ENCODE measurements at places on chromosomes 6 and 20. TPM values are rescaled to one million over a fixed set of nuclear protein-coding genes. Genes with fewer than 3 reads are reported as not detected.

Gene HSPA1A
- polyA plus RNA-seq, result 50.4 TPM

Gene FERMT1
- polyA plus RNA-seq, result 2.8 TPM

GRCh38 chr6:133891927-133892812, 3.3 kb downstream of the TCF21 start:
- no peak for DNase-seq

Gene RRAGD
- not detected for polyA plus RNA-seq

- DNase-seq, result no peak
Measured at GRCh38 chr6:44263354-44264100, 1.8 kb downstream of the NFKBIE start.

DNA sequence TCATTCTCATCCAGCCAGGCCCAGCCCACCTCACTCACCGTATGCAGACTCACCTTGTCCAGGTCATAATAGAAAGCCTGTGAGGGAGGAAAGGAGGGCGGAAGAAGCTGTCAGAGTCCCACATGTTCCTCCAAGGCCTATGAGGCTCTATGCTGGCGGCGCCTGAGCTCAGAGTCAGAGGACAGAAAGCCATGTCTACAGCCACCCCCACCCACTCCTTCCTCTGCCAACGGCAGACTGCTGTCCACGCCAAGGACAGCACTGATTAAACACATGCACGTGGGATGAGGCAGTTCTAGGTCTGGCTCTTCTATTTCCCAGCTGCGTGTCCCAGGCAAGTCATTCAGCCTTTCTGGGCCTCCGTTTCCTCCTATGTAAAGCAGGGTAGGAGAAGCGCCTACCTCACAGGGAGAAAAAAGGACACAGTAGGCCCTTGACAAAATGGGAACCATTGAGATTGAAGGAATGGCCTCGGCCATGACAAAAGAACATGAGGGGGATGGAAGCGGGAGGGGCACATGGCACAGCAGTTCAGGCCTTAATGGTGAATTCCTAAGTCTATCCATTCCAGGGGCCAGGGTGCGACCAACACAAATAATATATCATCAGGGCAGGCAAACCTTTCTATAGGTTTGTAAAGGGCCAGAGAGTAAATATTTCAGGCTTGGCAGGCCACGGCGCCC, 80.1 kb downstream of the RIPOR3 start:
- no peak for DNase-seq

GRCh38 chr6:119353696-119354095, 4.1 kb upstream of the MAN1A1 start:
- DNase-seq, result no peak

DNA sequence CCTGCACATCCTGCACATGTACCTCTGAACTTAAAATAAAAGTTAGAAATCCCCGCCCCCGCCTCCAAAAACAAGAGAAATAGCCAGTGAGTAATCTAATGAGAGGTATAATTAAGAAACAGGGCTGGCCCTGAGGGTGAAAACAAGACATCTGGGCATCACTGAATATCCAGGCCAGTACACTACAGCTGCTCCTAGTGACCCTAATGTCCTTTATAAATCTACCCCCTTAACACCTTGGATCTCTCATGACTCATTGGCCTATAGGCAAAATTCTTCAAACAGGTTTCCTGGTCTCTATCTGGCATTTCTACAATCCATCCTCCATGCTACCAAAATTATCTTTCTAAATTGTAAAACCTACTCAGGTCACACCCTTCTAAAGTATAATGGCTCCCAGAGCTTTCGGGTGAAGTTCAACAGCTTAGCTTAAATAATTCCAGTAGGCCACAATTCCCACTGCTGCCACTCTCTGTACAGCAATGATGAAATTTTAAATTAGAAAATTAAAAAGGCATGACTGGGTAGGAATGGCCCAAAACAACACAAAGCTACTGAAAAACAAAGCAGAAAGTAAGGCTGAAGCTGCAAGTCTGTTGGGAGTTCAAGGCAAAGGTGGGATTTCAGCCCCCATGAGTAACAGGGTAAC, 260.9 kb downstream of the GMDS start:
- no peak for DNase-seq

GRCh38 chr6:98887650-98888049, 53.3 kb downstream of the POU3F2 start:
- DNase-seq, result no peak

Gene NUP153
- polyA plus RNA-seq, result 35.2 TPM

Gene NMBR
- 0.15 TPM for polyA plus RNA-seq

DNA sequence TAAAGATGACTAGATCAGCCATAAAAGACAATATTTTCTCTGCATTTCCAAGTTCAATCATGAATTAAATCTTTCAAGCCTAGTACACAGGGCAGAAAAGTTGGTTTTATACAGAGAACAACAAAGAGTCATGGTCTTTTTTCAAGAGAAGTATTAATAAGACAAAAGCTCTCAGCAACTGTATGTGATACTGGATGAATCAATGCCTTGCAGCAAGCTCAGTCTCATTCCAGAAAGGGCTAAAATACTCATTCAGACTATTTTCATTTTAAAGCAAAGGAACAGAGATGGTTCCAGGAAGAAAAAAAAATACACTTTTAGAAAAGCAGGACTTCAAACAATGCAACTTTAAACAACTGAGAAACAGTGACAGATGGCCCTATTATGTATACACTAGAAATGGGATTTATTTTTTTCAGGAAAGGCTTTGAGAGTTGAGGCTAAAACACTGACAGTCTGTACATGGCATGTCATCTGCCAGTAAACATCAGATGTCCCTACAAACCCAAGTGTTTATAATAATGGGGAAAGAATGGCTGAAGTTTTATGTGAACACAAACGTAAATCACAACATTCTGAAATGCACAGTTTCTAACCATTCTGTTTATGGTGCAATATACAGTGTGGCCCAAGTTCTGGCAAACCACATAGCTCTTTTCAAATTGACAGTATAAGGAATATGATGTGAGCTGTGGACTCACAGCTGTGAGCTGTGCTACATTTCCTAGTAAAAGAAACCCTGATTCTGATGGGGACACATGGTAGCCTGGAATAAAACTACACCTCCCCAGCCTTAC, 114.3 kb upstream of the DST start:
- DNase-seq, result no peak

DNA sequence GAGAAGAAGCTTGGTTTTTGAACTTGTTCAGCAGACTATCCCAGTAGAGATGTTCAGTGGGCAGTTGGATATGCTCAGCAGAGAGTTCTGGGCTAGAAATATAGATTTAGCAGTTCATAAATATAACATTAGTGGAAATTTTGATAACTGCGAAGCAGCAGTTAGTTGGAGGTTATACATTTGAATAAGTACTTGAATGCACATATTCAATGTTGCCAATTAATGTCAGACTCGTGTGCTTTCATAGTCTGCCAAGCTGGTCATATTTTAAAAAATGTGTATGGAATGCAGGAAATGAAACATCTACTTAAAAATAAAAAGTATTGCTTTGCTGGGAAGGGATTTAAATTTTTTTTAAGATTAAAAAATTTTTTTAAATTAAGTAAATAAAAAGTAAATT, 92.5 kb upstream of the E2F3 start:
- no peak for DNase-seq

GRCh38 chr20:53751620-53752318, 158.1 kb upstream of the ZNF217 start:
- no peak for DNase-seq

DNA sequence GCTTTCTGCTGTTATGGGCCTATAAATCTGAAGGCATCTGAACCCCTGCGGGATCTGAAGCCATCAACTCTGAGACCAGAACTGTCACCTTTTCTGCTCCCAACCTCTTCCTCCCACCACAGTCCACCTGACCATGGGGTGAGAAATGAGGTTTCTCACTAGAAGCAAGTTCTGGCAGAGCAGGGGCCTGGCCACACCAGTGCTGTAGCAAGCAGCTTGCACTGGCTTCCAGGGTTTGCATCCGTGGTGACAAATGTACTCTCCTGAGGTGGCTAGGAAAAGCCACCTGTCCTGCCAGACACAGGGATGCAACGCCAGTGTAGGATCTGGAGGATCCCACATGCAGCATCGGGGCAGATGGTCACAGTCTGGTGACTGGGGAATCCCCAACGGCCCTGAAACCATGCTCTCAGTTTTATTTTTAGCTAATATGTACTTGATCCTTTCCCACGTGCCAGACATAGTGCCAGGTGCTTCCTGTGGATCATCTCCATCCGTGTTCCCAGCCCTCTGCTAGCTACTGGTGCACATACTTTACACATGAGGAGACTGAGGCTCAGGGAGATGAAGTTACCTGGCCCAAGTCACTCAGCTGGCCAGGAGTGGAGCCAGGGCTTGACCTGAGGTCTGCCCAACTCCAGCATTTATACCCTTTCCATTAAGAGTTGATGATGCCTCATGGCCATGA, 122.1 kb upstream of the SPACA1 start:
- no peak for DNase-seq

Gene MGME1
- 9.9 TPM for polyA plus RNA-seq

Gene ABHD16B
- not detected for polyA plus RNA-seq

DNA sequence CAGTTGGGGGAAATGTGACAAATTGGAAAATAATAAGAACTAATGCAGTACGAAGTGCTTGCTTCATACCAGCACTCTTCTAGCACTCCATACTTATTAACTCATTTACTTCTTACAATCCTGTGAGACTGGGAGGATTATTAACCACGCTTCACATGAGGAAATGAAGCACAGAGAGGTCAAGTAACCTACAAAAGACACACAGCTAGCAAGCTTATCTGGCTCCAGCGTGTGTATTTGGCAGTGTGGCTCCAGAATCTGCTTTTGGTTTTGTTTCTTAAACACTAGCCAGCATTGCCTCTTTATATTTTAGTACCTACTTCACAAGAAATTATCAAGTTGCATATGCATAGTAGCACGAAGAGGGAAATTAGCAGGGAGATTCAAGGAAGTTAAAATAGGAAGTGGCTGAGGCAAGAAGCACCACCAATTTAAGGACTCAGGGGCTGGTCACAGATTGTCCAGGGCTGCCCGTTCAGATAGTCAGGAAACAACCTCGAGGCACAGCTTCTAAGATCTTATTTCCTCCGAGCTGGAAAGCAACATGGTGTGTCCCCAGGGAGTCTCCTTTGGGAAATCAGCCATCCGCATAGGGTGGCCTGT, 302.7 kb upstream of the PRDM1 start:
- DNase-seq, result no peak

Gene MOXD1
- polyA plus RNA-seq, result 55.9 TPM

GRCh38 chr6:11876934-11877433, 98.4 kb upstream of the ADTRP start:
- DNase-seq, result no peak

Gene CTCFL
- polyA plus RNA-seq, result not detected

All from AG04450 (cell line).